NCI-H774 (cell line): ENCODE measurements at places on chromosomes 3 and 15.

- DNase-seq = no peak
Observed at GRCh38 chr15:66842710-66843441, 140.8 kb downstream of the SMAD6 start.

DNA sequence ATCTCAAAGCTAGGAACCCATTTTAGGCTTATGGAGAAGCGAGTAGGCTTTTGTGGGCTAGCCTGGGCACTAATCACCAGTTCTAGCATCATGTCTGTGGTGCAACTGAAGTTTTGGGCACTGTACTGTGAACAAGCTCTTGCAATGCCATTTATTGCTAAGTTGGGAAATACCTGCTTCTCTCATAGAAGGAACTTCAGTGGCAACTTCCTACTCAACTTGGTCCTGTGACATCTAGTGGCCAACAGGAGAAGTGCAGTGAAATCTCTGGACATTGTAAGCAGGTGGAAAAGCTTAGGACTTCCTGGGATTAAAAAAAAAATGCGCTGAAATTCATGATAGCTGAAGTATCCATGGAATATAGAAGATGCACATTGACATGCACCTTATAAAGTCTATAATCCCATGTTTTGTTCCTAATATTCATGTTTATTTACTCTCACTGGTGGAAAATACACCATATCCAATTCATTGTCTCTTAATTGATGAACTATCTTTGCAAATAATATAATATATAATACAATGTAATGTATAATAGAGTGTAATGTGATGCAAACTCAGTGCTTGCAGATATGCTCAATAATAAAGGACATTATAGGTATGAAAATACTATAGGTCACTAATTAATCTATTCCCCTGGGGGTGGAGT, 6.5 kb upstream of the ALDH1A3 start:
- DNase-seq = peak; percentile 45

DNA sequence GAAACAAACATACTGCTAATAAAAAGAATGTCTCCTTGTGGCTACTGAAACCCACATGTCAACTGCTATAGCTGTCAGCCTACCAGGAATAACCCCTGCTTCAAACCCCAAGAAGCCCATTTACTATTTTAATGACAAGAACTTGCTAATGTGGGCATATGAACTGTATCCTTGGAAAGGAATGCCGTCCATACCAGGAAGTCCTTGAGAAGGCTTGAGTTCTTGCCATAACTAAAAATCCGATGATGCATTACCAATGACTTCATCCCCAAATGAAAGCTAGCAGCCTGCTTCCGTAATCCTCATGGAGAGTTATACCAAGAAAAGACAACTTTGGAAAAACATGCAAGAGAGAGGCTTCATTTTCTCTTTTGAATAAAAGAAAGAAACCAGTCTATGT, 34.8 kb downstream of the MINDY4B start:
- no peak for DNase-seq

DNA sequence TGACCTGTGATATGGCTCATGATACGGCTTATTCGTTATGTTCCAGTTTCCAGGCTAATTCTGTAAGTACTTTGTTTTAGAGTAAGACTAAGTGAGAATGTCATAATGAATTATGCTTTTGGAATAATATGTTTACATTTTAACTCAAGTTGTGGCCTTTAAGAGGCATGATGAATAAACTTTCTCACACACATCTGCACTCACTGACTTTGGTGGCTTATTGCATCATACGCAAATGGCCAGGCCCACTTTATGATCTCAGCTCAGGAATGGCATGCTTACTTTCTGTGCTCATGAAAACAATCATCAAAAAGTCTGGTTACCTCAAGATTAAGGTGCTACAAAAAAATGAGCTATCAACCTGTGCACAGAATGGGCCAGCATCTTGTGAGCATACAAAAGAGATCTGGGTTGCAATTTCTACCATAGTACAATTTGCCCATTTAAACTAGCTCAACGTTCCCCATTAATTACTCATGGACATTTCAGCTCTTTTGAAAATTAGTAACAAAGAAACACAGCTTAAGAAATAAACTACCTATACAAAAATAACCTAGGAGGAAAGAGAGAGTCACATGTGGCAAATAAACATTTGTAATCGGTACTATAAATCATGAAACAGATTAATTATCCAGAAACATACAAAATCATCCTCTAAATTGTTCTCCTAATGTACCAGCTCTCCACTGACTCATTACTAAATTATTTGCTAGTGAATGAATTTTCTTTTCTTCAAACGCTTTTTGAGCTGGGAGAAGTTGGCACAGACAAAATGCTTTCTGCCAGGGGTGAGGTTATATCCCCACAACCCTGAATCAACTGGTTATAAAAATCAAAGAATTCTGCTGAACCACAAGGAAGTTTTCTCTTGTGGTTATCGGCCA, 439.0 kb upstream of the ADAMTS9 start:
- DNase-seq = no peak

DNA sequence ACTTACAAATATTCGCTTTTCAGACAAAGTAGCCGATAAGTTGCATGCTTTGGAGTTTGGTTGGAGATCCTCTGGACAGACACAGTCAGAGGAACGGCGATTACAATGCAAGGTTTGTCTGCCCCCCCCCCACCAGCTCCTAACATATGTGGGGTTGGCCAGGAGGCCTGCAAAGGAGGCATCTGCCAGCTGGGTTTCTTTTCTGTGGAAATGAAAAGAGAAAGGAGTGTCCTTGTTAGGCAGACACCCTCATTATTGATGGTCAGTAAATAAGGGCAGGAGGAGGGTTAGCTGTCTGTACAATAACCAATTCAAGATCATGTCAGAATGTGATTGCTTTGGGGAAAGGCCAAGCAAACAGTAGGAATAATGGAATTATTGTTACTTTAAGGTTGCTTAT, 49.1 kb downstream of the TLNRD1 start:
- DNase-seq = peak; percentile 61

DNA sequence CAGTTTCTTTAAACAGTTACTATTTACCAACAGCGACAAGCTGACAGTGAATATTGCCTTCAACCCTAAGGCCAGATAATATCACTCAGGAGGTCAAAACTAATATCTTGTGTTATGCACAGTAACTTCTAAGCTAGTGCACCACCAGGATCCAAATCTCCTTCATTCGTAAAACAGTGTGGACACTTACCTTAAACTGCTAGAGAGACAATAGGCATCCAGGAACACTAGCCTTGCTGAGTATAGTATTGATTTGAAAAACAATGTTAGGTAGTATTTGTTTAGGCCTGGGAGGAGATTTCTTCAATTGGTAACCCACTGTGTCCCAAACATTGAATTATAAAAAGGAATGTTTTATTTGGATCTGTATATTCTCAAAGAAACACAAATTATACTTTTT, 707.9 kb upstream of the UBE2E2 start:
- no peak for DNase-seq

DNA sequence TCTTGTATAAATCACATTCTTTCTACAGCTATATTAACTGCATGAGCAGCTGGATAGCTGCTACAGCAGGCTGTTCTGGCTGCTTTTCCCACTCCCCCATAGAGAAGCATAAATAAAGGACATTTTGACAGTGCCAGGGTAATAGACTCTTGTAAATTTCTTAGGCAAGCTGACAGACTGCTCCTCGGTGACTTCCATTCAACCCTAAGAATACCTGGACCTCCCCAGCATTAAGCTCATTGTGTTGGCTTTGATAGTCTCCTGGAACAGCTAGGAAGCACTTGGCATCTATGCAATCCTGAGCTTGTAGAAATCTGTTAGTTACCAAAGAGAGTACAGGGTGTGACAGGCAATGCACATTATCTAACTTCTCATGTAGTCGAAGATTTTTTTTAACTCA, 475.4 kb downstream of the AGBL1 start:
- no peak for DNase-seq

- DNase-seq = peak; percentile 20
Observed at GRCh38 chr3:71859123-71859519, 74.2 kb upstream of the PROK2 start.

DNA sequence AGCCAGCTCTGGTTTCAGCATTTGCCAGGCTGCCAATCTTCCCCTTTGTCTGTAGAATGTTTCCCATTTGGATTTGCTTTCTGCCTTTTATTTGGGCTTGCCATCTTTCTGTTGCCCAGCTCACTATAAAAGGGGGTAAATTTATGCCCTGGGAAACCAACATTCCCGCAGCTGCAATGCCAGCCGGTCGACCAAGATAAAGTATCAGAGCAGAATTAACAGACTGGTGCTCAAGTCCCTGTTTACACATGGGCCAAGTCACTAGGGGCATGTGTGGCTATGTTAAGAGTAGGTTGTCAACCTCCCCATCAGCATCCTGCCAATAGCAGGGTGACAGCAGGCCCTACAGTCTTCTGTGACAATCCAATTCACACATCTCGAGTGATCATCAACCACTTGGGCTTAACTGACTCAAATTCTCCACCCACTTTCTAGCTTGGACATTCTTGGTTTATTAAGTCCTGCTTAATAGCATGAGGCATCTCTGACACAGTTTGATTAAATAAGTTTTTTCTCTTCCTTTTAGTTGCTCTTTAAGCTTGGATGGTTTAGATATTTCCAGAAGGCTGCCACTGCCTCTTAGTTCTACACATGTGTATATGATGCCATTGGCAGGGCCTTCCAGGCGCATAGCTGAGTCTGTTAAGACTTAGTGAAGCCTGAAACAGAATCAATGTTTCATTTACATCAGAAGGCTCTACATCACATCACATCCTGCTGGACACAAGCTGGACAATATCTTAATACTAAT, 24.1 kb upstream of the VEPH1 start:
- DNase-seq = no peak

- DNase-seq = no peak
Observed at GRCh38 chr3:108473711-108474110, 36.7 kb downstream of the MYH15 start.

GRCh38 chr15:67472957-67473356, 48.0 kb upstream of the C15orf61 start:
- no peak for DNase-seq
